Stimulated activated CD4-positive, alpha-beta T cell treated with anti-CD3 and anti-CD28 coated beads, Interleukin-4, amount 100 ng/mL, for 24 hours (primary cell): ENCODE measurements at places on chromosomes 16 and 17.

DNA sequence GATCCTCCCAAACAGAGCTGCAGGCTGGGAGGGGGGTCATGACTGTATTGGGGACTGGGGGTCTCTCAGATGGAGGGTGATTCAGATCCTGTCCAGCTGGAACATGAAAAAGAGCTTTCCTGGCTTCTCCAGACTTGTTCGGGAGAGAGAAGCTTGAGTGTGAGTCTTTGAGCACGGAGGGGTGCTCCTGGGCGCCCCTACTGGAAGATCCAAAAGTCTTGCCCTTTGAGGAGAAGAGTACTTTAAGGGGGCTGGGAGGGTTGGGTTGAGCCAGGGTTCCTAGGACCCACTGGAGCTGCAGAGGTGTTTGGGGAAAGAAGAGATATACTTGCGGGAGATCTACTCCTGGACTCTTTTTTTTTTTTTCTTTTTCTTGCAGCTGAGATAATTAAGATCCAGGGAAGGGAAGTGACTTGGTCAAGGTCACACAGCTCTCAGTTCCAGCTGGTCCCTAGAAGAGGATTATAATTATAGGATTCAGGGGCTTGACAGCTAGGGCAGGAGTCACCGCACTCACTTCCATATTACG is 8.4 kb downstream of the RARA start:
- DNase-seq = peak; percentile 54

DNA sequence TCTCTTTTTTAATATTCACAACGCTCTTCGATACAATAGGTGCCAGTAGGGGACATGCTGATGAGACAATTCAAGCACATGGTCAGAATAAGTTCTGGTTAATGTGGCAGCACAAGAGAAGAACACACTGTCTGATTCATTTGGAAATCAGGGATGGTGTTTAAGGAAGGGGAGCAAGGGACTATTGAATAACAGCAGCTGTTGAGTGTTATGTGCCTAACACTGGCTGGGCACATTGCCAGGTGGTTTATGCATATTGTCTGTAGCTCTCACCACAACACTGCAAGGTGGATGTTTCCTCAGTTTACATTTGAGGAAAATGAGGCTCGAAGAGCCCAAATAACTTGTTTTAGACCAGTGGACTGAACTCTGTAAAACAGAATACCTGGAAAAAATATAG is 44.2 kb downstream of the LYRM9 start:
- no peak for DNase-seq

DNA sequence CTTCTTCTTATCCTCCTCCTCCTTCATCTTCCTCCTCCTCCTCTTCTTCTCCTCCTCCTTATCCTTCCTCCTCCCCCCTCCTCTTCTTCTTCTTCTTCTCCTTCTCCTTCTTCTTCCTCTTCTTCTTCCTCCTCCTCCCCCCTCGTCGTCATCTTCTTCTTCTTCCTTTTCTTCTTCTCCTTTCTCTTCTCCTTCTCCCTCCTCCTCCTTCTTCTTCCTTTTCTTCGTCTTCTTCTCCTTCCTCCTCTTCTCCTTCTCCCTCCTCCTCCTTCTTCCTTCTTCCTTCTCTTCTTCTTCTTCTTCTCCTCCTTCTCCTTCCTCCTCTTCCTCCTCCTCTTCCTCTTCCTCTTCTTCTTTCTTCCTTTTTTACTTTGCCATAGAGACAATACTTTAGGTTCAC is 5.1 kb upstream of the KRT23 start:
- no peak for DNase-seq

GRCh38 chr17:19264681-19265080 is 27.5 kb downstream of the EPN2 start:
- no peak for DNase-seq

GRCh38 chr17:33263396-33263795 is 29.7 kb downstream of the ASIC2 start:
- no peak for DNase-seq

DNA sequence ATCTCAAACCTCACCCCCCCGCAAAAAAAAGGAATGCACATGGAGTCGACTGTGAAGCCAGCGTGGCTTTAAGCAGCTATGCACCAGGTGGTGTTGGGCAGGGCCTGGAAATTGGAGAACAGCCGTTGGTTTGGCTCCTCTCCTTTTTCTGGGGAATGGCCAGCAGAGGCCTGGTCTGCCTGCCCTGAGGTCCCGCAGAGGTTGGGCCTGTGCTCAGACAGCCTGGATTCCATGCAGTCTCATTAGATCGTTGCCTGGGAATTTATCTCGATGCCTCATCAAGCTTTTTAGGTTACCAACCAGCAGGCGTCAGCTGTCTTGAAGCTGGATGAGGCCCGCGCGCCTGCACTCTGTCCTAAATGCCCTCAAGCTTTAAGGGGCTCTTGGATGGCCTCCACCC is 9.8 kb downstream of the SLC12A3 start:
- no peak for DNase-seq

GRCh38 chr17:1753767-1754429 is 8.0 kb upstream of the SERPINF1 start:
- DNase-seq = no peak
